Cortex of kidney (tissue), 1 donor: ENCODE measurements at places on chromosomes 6 and 20.

DNA sequence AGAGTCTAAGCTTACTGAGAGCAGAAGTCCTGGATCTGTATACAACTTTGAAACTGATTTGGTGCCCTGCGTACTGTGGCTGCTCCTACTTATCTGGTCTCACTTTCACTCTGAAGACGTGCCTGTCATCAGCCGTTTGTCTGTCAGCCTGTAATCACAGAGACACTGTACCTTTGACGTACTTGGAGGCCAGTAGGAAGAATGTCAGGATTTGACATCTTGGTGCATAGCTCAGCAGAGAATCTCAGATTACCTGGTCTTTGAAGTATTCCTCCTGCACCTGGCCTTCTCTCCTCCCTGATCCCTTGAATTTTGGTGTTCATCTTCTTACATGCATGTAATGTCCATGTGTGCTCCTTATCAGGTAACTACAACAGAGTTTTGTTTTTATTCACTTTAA is 37.7 kb downstream of the DSE start:
- no peak for DNase-seq

- no peak for DNase-seq
Observed at GRCh38 chr6:1624058-1624850, 14.5 kb downstream of the FOXC1 start.

GRCh38 chr6:77466055-77466450 is 2.8 kb upstream of the HTR1B start:
- no peak for DNase-seq

DNA sequence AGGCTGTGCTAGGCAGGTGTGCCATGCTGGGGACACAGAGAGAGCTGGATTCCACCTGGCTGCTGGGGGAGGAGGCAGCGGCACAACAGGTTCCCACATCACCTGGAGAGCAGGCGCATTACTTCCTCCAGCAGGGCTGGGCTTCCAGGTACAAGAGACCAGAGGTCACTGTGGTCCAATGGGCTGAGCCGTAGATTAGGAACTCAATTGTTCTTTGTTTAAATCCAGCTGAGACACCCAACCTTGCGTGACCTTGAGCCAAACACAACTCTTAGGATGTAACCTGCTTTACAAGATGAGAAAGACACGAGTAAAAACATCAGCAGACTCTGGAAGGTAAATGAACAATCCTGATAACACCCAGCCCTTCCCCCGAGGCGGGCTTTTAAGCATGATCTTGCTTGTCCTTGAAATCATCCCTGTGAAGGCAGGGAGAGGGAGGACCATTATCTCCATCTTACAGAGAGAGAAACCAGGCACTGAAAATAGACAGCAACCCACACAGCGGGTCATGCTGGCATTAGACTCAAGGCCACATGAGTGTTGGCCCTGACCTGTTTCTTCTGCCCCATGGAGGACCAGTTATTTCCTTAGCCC is 216.5 kb upstream of the RREB1 start:
- no peak for DNase-seq

GRCh38 chr6:45439459-45439858 is 61.7 kb upstream of the SUPT3H start:
- no peak for DNase-seq

DNA sequence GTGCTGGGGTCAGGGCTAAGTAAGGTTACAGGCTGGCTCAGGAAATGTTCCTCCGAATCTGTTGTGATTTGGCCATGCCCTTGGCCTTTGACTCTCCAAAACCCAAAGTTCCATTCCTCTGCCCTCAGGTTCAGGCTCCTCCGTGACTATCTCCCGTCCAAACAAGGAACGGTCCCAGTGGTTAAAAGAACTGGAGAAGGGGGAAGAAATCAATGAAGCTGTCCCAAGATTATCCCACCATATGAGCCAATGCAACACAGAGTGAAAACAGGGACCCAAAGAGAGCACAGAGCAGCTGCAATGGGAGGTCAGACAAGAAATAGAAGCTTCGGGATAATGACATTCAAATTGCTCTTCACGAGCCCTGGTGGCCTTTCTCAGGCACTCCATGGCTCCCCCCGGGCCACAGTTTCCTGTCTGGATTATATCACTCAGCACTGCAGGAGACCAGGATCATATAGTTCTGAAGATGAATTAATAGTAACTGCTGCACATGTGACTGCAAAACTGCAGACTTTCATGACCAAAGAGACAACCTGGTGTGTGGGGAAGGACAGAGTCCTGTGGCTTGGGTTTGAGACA is 211.3 kb downstream of the ZNF217 start:
- DNase-seq = no peak
